Effector memory CD8-positive, alpha-beta T cell (primary cell): ENCODE measurements at places on chromosomes 13 and 19.

- no peak for DNase-seq
Observed at GRCh38 chr13:110964229-110965037, 49.6 kb upstream of the ANKRD10 start.

GRCh38 chr19:41886761-41887710 is 4.1 kb downstream of the ARHGEF1 start:
- DNase-seq = peak; percentile 78

- no peak for DNase-seq
Observed at GRCh38 chr19:36225219-36225892, 10.4 kb downstream of the ZNF146 start.

GRCh38 chr13:21309542-21310172 is 133.2 kb downstream of the MRPL57 start:
- no peak for DNase-seq

DNA sequence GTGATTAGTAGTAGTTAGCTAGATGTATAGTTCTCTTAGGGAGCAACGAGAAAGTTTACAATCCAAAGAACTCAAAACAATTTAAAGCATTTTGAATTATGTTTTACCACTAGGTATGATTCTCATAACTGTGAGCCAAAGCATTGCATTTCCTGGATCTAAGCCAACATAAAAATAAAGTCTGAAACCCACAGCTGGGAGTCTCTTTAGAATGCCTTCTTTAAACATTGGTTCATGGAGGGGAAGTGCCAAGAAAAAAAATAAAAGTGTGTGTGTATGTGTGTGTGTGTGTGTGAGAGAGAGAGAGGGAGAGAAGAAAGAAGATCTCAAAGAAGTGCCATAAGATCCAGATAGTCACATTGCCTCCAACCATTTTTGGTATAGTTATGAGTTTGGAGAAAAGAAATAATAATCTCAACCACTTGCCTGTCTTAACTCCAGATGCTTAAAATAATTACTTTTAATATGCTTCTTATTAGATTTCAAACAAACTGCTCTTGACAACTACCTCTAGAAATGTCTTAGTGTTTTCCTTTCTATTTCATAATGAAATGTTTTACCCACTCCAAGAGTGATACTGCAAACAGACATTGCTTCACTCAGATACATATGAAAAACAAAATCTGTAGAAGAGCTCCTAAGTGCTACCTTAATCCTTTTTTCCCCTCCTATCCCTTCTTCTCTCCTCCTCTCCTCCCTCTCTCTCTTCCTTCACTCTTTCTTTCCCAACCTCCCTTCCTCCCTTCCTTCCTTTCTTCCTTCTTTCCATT is 554.1 kb downstream of the KCTD12 start:
- no peak for DNase-seq

DNA sequence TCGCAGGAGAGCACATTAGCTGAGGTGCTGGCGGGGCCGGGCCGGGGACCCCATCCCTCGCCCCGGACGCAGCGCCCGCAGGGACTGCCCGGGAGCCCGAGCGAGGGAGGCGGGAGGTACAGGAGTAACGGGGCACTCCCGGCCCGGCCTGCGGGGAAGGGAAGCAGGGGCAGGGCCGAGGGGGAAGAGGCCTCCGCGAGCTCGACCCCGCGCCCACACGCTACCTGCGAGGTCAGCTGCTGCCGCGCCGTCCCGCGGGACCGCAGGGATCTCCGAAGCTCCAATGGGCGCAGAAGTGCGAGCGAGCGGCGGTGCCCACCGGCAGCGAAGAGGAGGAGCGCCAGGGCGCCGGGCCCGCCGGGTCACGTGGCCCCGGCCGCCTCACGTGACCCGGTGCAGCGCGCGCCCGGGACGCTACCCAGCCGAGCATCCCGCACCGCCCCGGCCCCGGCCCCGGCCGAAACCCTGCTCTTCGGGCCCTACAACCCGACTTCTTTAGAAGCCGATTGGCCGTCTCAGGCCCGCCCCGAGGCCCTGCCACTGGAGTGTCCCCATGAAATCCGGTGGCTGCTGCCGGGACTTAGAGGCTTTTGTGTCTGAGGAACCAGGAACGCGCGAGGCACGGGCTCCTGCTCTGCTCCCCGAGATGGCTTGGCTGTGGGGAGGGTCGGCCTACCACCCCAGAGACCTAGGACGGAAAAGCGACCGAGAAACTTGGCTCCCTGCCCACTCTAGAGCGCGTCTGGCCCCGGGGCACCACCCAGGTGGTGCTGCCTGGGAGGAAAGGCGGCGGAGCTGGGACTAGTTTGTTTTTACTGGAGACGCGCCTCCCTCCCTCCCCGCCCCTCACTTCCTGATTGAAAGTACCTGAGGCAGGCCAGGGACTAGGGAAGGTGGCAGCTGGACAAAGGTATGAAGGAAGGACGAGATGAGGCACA is at the start of gene RCBTB1:
TSS of gene RCBTB1 (minus strand) at position 339 of the 938 bp plus-strand sequence. CDS start 18,279 bp downstream, outside the sequence.
- DNase-seq = peak; percentile 66
